ENCODE measurements at places on chromosomes 11 and 22. TPM values are rescaled to one million over a fixed set of nuclear protein-coding genes. Genes with fewer than 3 reads are reported as not detected.

WT1 gene
- total RNA-seq: not detected

GRCh38 chr11:101686514-101686913, 102.7 kb upstream of the TRPC6 start:
- DNase-seq: no peak

SCGB1C1 gene
- total RNA-seq: not detected

TPBGL gene
- 0.28 TPM for total RNA-seq

CABP7 gene
- not detected for total RNA-seq

TESMIN gene
- 10.5 TPM for total RNA-seq

GRCh38 chr11:1232883-1233321, 10.0 kb downstream of the MUC5B start:
- no peak for DNase-seq

- peak; percentile 41 for DNase-seq
Observed at GRCh38 chr22:36238373-36239149, 766 bp downstream of the APOL2 start.

GRCh38 chr11:1750481-1750839, at the start of gene IFITM10:
TSS of gene IFITM10 (minus strand) at chr11:1750595. CDS start at chr11:1750442, 153 bp downstream.
- peak; percentile 25 for DNase-seq

CNTF gene
- total RNA-seq: 2.6 TPM

DNA sequence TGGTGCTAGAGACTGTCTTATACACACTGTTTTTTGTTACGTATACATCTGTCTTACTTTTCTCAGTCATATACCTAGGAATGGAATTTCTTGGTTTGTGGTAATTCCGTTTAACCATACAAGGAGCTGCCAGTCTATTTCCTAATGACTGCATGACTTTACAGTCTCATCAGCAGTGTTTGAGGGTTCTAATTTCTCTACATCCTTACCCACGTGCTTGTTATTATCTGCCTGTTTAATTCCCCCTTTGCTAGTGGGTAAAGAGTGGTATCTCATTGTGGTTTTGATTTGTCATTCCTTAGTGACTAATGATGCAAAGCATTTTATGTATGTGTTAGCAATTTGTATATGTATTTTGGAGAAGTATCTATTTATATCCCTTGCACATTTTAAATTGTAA, 1008.0 kb downstream of the FAM181B start:
- DNase-seq: no peak

- DNase-seq: no peak
Observed at GRCh38 chr11:19951558-19952115, 208.6 kb downstream of the DBX1 start.

DNA sequence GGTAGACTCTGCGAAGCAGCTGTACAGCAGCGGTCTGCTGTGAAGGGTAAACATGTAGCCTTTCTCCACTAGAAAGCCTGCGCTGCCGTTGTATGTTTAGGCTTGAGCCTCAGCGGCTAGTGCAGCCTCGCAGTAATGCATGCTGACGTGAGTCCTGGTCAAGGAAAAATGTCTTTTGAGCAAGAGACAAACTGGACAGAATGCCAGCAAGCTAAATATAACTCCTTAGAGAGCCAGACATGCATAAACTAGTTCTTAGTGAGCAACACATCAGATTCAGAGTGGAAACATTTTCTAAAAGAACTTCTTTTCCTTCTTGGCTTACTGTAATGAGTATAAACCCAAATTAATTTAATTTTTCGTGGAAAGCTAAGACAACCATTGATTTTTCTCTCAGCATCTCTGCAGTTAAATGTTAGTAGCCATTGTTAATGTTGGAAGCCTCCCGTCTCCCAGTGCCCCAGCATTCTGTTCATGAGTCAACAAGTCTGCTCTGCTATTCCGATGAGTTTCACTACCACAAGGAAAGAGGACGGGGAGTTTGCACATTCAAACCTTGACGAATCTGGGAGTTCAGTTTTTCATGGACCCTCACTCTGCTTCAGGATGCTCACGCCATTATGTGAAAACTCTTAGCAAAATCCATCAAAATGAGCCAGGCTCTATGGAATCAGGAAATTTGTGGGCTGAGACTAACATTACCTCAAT, 51.4 kb downstream of the JAM3 start:
- DNase-seq: no peak

SCARF2 gene
- total RNA-seq: 1.5 TPM

GRCh38 chr11:2766166-2766565, 66.4 kb upstream of the KCNQ1OT1 start:
- no peak for DNase-seq

DNA sequence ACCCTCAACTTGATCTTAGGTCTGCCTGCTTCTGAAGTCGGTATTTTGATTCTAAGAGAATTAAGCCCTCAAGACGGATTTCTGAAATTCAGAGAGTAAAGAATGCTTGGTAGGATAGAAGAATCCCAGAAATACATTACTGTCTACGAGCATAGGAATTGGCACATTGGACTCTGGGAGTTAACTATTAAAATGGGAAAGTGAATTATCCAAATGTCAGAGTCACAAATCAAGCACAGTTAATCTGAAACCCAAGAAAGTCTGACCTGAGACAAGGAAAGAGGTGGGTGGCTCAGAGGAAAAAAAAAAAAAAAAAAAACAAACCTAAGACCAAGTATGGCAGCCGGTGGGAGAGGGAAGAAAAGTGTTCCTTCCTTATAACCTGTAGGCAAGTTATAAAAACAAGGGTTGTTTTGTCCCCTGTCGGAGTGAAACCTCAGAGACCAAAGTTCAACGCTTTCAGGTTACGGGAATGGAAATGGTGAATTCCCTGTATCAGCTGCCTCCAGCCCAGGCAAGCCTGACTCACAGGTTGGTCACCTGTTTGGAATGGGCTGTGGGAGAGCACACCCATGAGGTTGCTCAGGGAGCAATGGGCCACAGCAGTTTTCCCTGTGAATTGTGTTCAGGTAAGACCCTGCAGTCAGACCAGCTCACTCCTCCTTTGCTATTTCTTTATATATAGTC, 139.0 kb downstream of the ETS1 start:
- DNase-seq: no peak

GRIA4 gene
- not detected for total RNA-seq

DNA sequence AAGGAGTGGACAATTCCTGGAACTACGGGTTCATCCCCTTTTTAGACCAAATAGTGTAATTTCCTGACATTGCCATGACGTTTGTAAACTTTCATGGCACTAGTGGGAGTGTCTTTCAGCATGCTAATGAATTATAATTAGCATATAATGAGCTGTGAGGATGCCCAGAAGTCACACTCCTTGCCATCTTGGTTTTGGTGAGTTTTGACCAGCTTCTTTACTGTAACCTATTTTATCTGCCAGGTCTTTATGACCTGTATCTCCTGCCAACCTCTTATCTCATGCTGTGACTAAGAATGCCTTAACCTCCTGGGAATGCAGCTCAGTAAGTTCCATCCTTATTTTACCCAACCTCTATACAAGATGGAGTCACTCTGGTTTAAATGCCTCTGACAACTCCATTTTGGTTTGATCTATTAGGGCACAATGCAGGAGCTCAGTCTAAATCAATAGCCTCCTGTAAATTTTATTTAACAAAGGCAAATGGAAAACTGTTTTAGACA, 20.7 kb downstream of the OR10A6 start:
- no peak for DNase-seq

DNA sequence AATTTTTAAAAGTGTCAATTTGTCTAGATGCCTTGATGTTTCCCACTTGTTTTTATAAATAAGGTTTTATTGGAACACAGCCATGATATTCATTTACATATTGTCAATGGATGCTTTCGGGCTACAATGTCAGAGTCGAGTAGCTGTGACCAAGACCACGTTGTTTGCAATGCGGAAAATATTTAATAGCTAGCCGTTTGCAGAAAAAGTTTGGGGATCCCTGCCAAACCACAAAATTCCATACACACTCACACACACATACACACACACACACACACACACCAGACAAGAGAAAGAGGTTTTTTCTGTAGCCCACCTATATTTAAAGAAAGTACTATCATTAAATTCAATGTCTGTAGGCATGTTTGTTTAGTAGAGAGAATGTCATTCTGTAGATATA, 58.3 kb downstream of the TYR start:
- no peak for DNase-seq

DNA sequence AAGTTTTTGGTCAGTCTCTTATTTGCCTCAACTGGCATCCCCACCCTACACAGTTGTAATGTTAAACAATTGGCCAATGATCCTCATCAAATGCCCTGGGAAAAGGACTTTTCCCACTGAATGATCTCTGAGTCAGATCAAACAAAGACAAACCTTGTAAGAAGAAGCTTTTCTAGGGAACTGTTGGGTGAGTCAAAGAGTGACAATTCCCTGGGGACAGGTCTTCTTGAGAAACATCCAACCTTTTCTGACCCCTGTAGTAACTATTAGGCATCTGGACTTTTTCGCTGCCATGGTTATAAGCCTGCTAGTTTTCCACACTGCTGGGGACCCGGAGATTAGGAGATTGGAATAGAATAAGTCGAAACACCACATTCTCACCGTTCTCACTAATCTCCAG, 789.8 kb upstream of the API5 start:
- DNase-seq: no peak

DNA sequence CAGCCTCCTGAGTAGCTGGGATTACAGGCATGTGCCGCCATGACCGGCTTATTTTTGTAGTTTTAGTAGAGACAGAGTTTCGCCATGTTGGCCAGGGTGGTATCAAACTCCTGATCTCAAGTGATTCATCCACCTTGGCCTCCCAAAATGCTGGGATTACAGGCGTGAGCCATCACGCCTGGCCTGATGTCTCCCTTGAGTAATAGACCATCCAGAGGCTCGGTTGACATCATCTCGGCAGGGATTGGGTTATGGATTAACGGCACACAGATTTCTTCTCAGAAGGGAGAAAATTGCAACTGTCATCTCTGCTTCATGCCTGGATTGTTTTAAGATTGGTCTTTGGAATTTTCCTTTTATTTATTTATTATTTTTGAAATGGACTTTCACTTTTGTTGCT, 239.2 kb upstream of the LARGE1 start:
- DNase-seq: no peak
